ENCODE measurements at places on chromosomes 16 and 17.
A peak's percentile ranks its signal among the peaks of the same experiment; 100 is the strongest.

GRCh38 chr17:3529817-3530741 is 27.5 kb downstream of the TRPV3 start:
- DNase-seq: no peak

- no peak for DNase-seq
Measured at GRCh38 chr16:85124636-85125346, 12.5 kb upstream of the CIBAR2 start.

DNA sequence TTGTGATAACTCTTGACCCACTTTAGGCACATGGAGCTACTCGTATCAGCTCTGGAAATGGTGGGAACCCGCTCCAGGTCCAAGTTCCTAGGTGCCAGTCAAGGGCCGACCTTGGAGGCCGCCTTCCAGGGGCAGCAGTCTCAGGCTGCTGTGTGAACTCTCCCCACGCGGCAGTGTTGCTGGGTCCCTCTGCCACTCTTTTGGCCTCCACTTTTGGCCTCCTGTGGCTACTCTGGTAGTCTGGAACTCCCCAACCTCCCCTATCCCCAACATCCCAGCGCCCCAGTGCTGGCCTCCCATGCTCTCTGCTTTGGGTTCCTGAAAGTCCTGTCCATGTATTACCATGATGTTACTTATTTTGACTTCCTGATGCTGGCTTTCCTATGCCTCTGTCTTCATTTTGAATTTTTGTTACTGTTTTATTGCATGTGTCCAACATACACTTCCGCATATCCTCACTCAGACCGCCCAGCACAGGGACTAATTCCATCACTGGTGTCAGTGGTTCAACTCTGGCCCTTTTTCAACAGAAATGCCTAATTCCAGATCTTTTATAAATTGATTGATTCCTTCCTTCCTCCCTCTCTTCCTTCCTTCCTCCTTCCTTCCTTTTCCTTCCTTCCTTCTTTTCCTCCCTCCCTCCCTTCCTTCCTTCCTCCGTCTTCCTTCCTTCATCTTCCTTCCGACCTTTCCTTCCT is 44.1 kb downstream of the COX4I1 start:
- DNase-seq: no peak

- no peak for DNase-seq
Measured at GRCh38 chr17:17182598-17183136, 23.5 kb downstream of the PLD6 start.

- DNase-seq: no peak
Measured at GRCh38 chr16:81515281-81515680, 70.7 kb downstream of the CMIP start.

- DNase-seq: no peak
Measured at GRCh38 chr16:71216714-71217113, 13.8 kb downstream of the HYDIN start.

DNA sequence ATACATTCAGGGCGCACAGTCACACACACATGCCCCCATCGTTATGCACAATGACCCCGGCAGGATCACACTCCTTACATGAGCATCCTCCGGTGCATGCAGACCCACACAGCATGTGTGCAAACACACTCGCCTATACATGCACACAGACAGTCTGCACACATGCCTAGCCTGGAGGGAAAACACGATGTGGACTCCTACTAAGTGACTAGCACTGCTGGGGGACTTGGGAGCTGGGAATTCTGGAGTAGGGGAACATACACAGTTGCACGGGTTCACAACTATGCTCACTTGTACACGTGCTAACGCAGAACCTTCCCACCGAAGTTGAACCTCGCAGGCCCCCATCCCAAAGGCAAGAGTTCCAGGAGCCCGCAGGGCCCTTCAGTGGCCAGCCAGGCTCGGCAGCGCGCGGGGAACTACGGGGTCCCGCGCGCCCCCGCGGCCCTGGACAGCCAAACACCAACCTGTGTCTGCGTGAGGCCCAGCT is 2.0 kb downstream of the DLX3 start:
- DNase-seq: no peak

GRCh38 chr17:51014129-51014528 is 106.5 kb downstream of the SPAG9 start:
- DNase-seq: no peak

DNA sequence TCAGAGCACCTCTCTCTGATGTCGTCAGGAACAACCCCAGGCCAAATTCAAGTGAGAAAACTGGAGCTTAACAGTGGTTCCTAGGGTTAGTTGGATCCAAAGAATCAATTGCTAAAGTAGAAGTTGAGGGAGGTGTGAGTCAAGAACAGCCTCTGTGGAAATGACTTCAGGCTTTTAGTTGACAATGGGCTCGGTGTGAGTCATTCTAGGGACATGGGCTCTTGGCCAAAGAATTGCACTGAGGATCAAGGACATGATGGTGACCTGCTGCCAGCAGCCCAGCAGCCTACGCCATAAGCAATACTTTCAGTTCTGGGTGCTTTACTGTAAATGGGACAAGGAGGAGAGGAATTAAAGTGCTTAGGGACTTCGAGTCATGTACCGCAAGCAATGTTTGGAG is 32.1 kb upstream of the SMURF2 start:
- peak; percentile 92 for DNase-seq
